ENCODE measurements at places on chromosomes 1 and 21.

- no peak for DNase-seq
These were observed 1095.3 kb downstream of the ADGRL2 start for GRCh38 chr1:82896036-82896435.

DNA sequence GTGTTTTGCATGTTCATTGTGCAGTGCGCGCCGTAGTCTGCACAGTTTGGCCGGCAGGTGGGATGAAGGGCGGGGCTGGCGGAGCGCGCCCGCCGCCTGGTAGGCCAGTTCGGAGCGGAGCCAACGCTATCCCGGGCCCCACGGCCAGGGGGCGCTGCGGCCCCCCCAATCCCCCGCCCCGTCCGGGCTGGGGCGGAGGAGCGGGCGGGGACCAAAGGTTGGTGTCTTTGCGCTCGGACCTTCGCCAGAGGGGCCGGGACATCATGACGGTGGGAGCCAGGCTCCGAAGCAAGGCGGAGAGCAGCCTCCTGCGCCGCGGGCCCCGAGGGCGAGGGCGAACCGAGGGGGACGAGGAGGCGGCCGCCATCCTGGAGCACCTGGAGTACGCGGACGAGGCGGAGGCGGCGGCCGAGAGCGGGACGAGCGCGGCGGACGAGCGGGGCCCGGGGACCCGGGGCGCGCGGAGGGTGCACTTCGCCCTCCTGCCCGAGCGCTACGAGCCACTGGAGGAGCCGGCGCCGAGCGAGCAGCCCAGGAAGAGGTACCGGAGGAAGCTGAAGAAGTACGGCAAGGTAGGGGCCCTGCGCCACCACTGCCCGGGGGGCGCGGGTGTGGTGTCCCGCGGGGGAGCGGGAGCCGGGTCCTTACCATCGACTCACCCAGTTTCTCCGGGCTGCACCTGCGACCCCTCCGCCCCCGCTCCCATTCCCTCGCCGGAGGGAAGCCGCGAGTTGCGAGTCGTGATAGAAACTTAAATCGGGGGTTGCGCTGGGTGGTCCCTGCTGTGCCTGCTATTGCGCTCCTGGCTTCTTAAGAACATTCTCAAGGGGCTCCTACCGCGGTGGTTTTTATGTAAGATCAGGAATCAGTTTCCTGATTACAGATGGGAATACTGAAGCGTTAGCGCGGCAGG, at the start of gene C1orf115:
TSS of gene C1orf115 (plus strand) at position 224 of the 913 bp plus-strand sequence. CDS start at position 264, 40 bp downstream.
- DNase-seq: peak; percentile 88

DNA sequence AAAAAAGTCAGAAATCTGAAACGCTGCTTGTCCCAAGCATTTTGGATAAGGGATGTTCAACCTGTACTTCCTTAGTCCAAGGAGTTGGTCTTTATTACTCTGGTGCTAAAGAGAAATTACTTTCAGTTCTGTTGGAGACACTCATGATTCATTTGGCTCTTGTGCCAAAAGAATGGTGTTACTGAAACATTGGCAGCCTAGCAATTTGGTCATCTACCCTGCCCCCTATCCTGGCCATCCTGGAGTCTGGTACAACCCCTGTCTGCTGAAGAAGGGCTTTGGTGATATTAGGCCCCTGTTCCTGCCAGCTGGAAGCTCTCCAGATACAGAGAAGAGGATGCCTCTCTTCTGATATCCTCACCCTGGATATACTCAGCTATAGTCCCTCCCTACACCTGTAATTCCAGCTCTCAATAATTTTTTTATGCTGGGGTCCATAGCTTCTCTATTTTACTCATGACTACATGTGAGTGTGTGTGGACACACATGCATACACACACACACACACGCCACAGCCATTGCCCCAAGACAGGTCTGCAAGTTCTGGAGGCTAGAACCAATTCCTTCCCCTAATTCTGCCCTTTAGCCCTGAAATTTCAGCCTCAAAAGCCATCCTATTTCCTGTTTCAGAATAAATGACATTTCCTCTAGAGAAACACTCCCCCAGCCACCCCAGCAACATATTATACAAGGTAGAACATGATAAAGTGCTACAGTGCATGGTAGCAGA, 40.0 kb downstream of the LHX8 start:
- no peak for DNase-seq

GRCh38 chr1:88892357-88892877, 1.1 kb upstream of the GTF2B start:
- DNase-seq: no peak

- DNase-seq: peak; percentile 73
These were observed 30.7 kb upstream of the SERBP1 start for GRCh38 chr1:67460676-67461500.

DNA sequence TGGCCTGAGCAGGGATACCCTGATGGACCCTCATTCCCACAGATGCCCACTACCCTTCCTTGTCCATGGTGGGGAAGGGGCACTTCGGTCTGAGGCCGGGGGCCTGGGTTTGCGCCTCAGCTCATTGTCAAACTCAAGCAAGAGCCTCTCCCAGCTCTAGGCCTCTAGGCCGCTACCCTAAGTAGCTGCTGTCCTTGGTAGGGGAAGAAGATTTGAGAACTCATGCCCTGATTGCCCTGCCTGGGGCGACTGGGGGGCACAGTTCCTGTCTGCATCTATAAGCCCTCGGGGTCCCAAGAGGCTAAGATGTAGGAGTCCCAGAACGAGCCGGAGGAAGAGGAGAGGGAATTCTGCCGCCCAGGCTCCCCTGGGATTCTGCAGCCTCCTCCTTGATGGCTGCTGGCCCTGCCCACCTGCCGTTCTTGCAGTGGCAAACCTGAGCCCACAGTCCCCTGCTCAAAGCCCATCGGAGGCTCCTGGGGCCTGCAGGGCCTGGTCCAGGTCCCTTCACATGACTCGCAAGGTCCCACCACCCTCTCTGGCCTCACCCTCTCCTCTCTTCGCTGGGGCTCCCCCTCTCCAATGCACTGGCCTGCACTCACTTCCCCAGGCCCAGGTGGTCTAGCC, 20.4 kb upstream of the CASZ1 start:
- DNase-seq: no peak

- DNase-seq: no peak
These were observed 11.3 kb upstream of the MFSD2A start for GRCh38 chr1:39943471-39944290.

GRCh38 chr1:215360758-215361157, 206.3 kb upstream of the KCTD3 start:
- DNase-seq: no peak

GRCh38 chr1:9119745-9120144, 9.2 kb downstream of the GPR157 start:
- no peak for DNase-seq

- no peak for DNase-seq
These were observed 413.9 kb upstream of the LYPLAL1 start for GRCh38 chr1:218759795-218760194.

DNA sequence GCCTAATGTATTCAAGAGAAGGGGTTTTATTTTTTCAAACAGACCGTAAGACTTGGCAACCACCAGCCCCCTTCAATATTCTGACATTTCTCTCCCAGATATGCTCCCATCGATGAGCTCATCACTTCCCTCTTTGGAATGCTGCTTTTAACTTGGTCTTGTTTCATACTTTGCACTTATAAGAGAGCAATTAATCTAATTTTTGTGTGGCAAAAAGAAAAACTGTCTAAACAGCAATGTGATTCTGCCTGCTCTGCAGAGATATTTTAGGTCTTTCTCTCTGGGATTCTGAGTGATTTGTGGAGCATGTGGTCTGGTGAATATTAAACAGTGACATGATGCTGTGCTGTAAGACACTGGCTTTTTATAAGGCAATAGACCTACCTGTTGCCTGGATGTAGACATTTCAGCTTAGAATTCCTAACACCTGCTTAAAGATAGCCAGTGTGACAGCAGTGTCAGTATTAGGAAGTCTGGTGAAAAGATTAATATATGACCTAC, 284.8 kb downstream of the BACH1 start:
- DNase-seq: no peak

- DNase-seq: no peak
These were observed 355.8 kb upstream of the PTBP2 start for GRCh38 chr1:96365596-96366390.

DNA sequence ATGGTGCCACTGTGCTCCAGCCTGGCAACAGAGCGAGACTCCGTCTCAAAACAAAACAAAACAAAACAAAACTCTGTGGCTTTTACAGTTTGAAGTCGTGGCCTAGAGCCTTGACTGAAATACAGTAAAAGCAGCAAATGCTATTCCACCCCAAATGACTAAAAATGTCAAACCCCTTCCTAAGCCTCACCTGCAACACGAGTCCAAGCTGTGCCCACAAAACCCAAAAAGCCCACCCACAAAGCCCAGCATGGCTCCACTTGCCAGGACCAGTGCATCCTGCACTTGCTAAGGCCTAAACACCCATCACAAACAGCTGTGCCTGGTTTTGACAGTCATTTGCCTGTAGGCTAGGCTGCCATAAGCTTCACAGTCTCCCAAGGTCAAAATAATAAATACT, 21.3 kb downstream of the VAV3 start:
- DNase-seq: no peak

DNA sequence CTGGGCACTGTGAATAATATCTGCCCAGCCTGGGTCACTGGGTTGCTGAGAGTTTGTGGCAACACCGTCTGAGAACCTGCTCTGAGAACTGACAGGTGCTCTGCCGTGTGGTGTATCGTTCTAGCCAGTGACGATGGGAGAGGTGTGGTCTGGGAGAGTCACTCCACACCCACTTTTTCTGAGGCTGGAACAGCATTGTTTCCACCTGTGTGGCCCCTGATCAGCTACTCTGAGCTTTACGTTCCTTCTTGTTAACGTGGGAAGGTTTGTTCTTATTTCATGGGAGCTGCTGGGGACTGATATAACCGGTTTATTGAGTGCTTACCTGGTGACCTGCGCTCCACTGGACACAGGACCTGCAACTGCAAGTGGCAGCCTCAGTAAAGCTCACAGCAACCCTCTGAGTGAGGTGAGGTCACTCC, 34.8 kb upstream of the TENT5C start:
- DNase-seq: no peak

- DNase-seq: no peak
These were observed 3.9 kb upstream of the PITHD1 start for GRCh38 chr1:23774174-23774880.

- DNase-seq: no peak
These were observed 12.8 kb upstream of the FUBP1 start for GRCh38 chr1:77991638-77992037.

DNA sequence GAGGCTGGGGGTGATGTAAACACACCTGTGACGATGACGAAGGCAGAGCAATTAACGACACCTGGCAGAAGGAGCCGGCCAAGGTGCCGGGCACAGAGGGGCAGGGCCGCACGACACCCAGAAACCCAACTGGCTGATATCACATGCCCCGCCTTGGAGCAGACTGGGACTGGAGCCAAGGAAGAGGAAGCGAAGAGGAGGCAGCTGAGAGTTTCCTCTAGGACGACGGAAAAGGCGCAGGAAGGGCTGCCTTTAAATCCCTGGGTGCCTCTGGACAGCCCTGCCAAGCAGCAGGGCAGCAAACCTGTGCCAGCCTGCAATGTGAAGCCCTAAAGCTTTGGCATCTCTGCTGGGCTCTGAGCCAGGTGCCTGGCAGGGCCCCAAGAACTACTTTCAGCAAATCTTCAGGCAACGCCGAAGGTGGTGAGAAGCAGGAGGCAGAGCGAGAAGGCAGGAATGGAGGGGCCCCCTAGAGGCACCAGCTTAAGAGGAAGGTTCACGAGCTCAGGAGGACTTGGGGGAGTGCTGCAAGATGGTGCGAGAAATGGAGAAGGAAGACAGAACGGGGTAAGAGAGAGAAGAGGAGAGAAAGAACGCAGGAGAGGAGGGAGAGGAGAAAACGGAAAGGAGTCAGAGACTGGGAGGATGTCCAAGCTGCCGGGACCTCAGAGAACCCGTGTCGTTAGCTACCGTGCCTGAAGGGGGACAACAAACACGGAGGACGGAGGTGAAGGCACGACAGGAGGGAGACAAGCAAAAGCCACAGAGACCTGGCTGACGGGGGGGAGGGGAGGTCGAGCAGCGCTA, 25.3 kb upstream of the PEF1 start:
- DNase-seq: peak; percentile 87

DNA sequence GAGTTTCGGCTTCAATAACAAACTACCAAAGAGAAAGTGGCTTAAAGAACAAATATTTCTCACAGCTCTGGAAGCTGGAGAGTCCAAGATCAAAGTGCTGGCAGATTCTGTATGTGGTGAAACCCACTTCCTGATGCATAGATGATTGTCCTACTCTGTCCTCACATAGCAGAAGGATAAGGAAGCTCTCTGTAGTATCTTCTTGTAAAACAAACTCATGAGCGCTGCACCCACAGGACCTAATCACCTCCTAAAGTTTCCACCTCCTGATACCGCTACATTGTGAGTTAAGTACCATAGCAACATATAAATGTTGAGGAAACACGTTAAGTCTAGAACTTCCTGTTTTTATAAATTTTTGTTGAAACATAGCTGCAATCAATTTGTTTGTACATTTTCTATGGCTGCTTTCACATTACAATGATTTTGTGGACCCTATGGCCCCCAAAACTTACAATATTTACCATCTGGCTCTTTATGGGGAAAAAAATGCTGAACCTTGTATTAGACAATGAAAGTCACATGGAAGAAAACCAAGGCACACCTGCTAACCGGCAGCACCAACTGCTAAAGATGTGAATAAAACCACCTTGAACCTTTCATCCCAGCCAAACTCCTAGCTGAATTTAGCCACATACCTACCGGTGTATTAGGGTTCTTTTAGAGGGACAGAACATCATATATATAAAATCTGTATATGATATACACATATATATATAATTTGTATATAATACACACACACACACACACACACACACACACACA, 1423.4 kb downstream of the NCAM2 start:
- DNase-seq: no peak

DNA sequence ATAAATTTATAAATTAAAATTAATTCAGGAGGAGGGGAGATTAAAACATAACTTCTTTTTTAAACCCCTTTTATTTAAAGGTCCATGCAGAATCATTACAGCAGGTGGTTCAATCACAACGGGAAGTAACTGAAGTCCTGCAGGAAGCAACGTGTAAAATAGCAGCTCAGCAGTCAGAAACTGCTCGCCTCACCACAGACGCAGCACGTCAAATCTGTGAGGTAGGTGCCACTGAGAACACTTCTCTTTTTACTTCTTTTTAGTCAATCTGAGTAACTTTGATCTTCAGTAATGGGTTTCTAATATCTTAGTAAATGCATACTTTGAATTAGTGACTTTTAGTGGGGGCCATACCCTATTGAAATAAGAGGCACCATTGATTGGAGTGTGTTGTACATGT, 87.0 kb downstream of the CEP350 start:
- DNase-seq: no peak

GRCh38 chr1:33093004-33093403, 12.1 kb downstream of the AZIN2 start:
- DNase-seq: no peak

GRCh38 chr1:165900576-165901380, 73.4 kb downstream of the UCK2 start:
- DNase-seq: no peak

GRCh38 chr1:20634065-20634593, 871 bp downstream of the PINK1 start:
- DNase-seq: no peak

- no peak for DNase-seq
These were observed 74.6 kb upstream of the TENT5C start for GRCh38 chr1:117531222-117531621.

- no peak for DNase-seq
These were observed 61.6 kb upstream of the DEPDC1 start for GRCh38 chr1:68558321-68559026.

GRCh38 chr1:29325675-29326074, 89.4 kb downstream of the PTPRU start:
- peak; percentile 71 for DNase-seq

- DNase-seq: no peak
These were observed 241.8 kb upstream of the KIAA0040 start for GRCh38 chr1:175434283-175434860.

GRCh38 chr21:26967062-26967913, at the start of gene ADAMTS5:
TSS of gene ADAMTS5 (minus strand) at chr21:26967088. CDS start at chr21:26966391, 697 bp downstream.
- peak; percentile 67 for DNase-seq

- no peak for DNase-seq
These were observed 17.9 kb downstream of the CSTB start for GRCh38 chr21:43758111-43758641.
